CD4-positive, alpha-beta T cell (primary cell): ENCODE measurements at places on chromosomes 13 and 19. TPM values are rescaled to one million over a fixed set of nuclear protein-coding genes. Genes with fewer than 3 reads are reported as not detected.

DNA sequence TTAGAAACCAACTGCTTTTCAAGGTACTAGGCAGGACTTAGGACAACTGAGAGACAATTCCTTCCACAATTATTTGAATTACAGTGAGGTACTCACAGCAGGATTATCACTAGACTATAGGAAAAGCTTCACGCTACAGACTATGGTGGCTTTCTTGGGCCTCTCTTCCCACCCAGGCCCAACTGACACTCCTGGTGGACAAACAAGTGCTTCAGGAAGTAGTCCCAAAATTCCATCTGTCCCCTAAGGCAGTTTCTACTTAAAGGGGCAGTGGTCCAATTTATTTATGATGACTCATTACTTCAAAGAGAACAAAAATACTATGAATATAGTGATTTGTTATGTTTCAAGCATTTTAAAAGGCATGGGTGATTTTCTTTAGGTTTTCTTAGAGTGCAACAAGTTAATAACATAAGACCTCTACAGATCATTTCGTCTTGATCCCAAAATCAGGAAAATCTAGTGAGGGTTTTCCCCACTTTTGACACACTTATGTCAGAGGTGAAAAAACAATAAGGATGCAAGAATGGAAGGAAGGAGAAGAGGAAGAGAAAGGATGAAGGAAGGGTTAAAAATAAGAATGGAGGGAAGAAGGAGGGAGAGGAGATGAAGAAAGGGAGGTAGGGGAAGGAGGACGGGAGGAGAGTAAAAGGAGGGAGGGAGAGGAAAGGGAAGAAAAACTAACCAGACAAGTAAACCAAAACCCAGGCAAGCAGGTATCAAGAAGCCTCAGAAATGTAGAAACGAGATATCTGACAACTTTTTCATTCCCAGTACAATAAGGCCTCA lies 100.7 kb downstream of the SERP2 start:
- no peak for DNase-seq
- no peaks in the 10 kb centered on the region for H3K4me1 ChIP-seq
- H3K4me3 ChIP-seq: no peak overlapping the region
- no peaks in the 10 kb centered on the region for H3K27me3 ChIP-seq
- H3K27ac ChIP-seq: no peak overlapping the region
- no peaks in the 10 kb centered on the region for H3K36me3 ChIP-seq

- H3K27ac ChIP-seq: no peak overlapping the region
- H3K36me3 ChIP-seq: no peaks in the 10 kb centered on the region
- H3K27me3 ChIP-seq: no peaks in the 10 kb centered on the region
- no peak overlapping the region for H3K4me3 ChIP-seq
- no peak for DNase-seq
- H3K4me1 ChIP-seq: no peaks in the 10 kb centered on the region
These were observed 69.9 kb downstream of the SLITRK6 start for GRCh38 chr13:85729296-85729695.

FLT3 gene
- total RNA-seq: 0.55 TPM

DNA sequence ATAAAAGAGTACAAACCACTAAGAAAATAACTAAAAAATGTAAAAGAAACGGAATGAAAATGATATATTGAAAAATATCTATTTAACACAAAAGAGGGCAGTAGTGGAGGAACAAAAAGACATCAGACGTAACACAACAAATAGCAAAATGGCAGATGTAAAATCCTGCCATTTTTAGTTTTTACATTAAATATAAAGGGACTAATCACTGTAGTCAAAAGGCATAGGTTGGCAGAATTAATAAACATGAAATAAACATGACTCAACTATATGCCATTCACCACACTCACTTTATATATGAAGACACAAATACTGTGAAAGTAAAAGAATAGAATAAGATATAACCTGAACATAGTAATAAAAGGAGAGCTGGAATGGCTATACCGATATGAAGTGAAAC lies 11.0 kb downstream of the MTUS2 start:
- H3K4me1 ChIP-seq: no peaks in the 10 kb centered on the region
- no peaks in the 10 kb centered on the region for H3K36me3 ChIP-seq
- H3K27ac ChIP-seq: no peak overlapping the region
- DNase-seq: no peak
- no peaks in the 10 kb centered on the region for H3K27me3 ChIP-seq

PTH2 gene
- total RNA-seq: not detected

DNA sequence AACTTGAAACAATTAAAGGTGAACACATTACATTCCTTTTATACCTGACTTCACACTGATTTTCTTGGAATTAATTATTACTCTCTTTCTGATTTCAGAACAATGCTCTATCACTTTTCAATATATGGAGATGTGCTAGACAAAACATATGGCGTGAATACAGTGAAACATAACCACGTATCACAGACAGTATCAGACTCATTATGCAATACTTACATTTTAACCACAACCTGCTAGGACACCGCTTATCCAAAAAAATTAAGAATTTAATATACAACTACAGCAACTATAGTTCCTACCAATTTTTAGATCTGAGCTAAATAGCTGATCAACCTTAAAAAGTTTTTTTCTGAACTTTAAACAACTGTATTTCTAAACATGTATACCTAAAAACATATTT lies 9.9 kb downstream of the HSPH1 start:
- H3K27ac ChIP-seq: no peak overlapping the region
- peaks cover 91% of the 10 kb centered on the region for H3K36me3 ChIP-seq
- no peaks in the 10 kb centered on the region for H3K27me3 ChIP-seq
- no peak overlapping the region for H3K4me3 ChIP-seq

GRCh38 chr13:100459747-100460146 lies 128.8 kb downstream of the GGACT start:
- no peaks in the 10 kb centered on the region for H3K27me3 ChIP-seq
- DNase-seq: no peak
- no peak overlapping the region for H3K27ac ChIP-seq
- no peak overlapping the region for H3K4me3 ChIP-seq

ZNF837 gene
- 1.0 TPM for total RNA-seq

DNA sequence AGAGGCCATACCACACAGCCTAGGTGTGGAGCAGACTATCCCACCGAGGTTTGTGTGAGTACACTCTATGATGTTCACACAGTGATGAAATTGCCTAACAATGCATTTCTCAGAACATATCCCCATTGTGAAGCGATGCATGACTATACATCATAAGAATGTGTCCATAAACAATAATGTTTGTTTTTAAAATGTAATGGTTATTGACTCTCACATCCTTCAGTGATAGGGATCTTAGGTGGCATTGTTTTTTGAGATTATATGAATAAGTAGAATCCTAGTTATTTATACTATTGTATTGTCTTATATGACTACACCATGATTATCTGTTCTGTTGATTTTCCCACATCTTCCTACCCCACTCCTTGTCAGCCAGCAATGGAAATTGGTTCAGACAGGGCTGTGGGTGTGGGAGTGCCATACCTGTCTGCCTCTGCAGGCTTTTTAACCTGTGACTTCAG lies 13.6 kb downstream of the CCNA1 start:
- no peaks in the 10 kb centered on the region for H3K4me1 ChIP-seq
- no peak overlapping the region for H3K27ac ChIP-seq
- H3K4me3 ChIP-seq: no peak overlapping the region
- H3K27me3 ChIP-seq: no peaks in the 10 kb centered on the region
- DNase-seq: no peak

SPACA4 gene
- not detected for total RNA-seq

- no peak overlapping the region for H3K4me3 ChIP-seq
- no peaks in the 10 kb centered on the region for H3K4me1 ChIP-seq
- H3K27me3 ChIP-seq: no peaks in the 10 kb centered on the region
- DNase-seq: no peak
- H3K27ac ChIP-seq: no peak overlapping the region
- no peaks in the 10 kb centered on the region for H3K36me3 ChIP-seq
These were observed 33.0 kb downstream of the SERP2 start for GRCh38 chr13:44406617-44407016.

GRCh38 chr13:111115965-111116521 lies 933 bp downstream of the ARHGEF7 start:
- no peaks in the 10 kb centered on the region for H3K36me3 ChIP-seq
- peak overlapping the region; percentile 12 for H3K4me3 ChIP-seq
- DNase-seq: no peak
- peaks cover 17% of the 10 kb centered on the region for H3K4me1 ChIP-seq

DHDH gene
- 1.8 TPM for total RNA-seq

GRCh38 chr13:112955271-112955937 lies 13.6 kb upstream of the MCF2L start:
- no peaks in the 10 kb centered on the region for H3K36me3 ChIP-seq
- H3K27me3 ChIP-seq: no peaks in the 10 kb centered on the region
- no peak for DNase-seq
- H3K27ac ChIP-seq: no peak overlapping the region
- H3K4me1 ChIP-seq: no peaks in the 10 kb centered on the region

DNA sequence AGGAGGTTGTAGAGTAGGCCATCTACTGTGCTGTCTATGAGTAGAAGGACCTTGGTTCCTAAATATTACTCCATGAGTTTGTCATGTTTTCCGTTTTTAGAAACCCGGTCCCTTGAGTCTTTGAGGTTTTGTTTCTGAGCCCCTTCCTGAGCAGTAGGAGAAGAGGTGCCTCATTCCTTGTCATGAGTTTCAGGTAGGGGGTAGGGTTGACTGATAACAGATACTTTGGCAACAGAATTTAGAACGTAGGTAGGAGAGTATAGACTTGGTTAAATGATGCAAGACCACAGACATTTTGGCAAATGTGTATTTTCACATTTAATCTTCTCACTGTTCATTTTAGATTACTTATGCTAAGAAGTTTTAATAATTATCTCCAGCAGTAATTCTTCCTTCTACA lies 24.6 kb downstream of the LMO7 start:
- H3K27ac ChIP-seq: no peak overlapping the region
- H3K36me3 ChIP-seq: no peaks in the 10 kb centered on the region
- H3K4me3 ChIP-seq: no peak overlapping the region
